ENCODE measurements at places on chromosomes 6 and 20.

GRCh38 chr6:167296902-167297301 is 5.8 kb downstream of the UNC93A start:
- DNase-seq, result no peak

GRCh38 chr20:15523400-15523799 is 1049.8 kb downstream of the KIF16B start:
- DNase-seq, result peak; percentile 10

DNA sequence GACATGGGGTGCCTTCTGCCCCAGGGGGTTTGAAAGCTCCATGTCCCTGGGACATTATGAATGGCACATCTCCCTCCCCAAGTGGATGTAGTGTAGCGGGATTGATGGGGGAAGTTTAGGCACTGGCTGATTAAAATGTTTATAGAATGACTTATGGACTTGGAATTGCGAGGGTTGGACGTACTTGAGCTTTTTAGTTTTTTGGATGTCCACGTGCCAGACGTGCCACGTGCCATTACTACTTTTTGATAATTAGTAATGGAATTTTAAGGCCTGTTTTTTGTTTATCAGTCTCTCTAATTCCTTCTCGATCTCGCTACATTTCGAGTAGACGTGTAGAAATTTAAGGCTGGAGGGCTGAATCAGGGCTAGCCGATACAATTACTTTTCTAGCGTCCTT is 162.8 kb downstream of the TBXT start:
- DNase-seq, result no peak

DNA sequence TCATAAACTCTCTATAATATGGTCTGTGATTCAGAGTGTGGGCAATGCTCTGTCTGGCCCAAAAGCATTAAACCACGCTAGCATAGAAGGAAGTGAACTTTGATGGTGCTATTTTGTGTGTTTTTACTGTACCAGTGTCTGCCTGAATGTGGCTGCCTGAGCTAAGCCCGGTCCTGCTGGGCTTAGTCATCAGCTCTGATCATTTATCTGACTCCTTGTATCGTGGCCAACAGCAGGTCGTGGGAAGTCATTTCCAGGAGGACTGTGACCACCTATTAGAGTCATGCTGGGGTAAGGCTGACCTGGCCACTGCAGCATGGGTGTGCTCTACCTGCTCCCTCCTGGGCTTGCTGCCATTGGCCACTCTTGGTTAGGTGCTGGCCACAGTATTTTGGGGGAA is 239.1 kb upstream of the CEP162 start:
- DNase-seq, result no peak

- DNase-seq, result no peak
Observed at GRCh38 chr6:112202639-112203341, 51.6 kb downstream of the LAMA4 start.

DNA sequence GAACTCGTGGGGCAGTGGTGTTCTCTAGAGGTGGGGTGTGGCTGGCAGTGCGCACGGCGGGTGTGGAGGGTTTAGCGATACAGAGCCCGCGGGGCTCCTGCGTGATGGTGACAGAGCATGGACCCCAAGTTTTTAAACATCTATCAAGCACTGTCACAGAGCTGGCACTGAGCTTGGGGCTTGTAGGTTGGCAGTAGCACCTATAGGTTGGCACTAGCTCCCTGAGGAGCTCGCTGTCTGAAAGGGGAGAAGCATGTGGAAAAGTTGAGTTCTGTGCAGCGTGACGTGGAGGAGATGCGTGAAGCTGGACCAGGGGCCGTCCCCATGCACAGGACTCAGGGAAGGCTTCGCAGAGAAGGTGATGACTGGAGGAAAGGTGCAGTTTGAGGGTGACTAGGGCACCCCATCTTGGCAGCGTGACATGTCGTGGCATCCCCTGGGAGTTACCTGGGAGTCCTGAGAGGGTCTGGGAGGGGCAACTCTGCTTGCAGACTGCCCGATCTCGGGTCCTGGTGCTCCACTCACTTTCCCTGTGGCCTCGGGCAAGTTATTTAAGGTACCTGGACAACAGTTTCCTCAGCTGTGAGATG is 122.0 kb downstream of the CDH4 start:
- no peak for DNase-seq

- no peak for DNase-seq
Observed at GRCh38 chr20:32446301-32447100, 88.4 kb downstream of the ASXL1 start.

GRCh38 chr6:15519681-15520080 is 143.1 kb downstream of the DTNBP1 start:
- no peak for DNase-seq

DNA sequence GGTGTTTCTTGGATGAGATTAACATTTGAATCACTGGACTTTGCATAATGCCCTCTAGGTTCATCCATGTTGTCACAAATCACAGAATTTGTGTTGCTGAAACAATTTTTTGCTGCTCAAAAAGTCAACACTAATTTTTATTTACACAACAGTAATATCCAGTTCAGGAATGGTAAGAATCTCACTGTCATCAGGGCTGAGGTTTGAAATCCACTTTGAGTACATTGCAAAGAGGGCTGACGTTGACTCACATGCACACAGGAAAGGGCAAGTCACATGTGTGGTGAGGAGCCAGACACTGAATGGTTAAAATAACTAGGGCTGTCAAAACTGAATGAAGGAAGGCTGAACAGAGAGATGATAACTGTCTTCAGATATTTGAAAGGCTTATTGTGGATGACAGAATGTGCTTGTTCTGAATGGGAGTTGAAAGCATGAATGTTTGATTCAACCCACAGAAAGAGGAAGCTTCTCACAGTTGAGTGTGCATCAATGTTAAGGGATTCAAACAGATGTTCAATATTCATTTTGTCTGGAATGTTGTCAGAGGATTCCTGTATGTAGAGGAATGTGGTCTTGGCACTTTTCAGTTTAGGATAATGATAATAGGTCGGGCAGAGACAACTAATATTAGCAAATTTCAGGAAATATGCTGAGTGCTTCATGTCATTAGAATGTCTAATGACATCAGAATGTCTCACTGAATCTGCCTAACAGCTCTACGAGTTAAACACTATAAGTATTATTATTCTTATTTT is 3.6 kb upstream of the ADGRG6 start:
- peak; percentile 79 for DNase-seq

GRCh38 chr6:69090132-69090531 is 455.1 kb downstream of the ADGRB3 start:
- DNase-seq, result peak; percentile 52

GRCh38 chr6:28785962-28786679 is 137.7 kb downstream of the TRIM27 start:
- DNase-seq, result no peak

DNA sequence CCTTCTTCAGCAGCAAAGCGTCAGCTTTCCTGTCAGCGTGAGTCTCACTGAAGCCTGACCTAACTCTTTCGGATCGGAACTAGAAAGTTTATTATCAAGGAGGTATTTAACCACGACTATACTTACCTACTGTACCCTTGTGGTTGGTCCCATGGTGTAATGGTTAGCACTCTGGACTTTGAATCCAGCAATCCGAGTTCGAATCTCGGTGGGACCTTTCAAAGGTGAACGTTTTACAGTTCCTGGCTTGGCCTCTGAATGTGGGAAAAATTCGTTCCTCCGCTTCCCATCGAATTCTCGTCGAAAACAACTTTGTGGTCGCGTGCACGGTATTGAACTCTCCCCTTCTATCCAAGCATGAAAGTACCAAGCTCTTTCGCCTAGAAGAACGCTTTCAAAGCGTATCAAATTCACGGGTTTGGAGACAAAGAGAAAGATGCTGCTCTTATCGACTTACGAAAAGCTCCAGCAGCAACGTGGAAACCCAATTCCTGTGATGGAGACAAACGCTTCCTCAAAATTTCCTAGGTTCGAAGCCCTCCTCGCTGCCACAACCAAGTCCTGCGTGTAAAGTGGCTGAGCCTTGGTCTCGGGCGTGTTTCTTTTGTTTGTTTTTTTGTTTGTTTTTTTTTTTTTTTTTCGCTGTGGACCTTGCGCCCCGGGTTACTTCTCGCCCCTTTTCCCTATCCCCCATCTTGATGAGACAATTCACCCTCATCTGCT is 63.7 kb downstream of the GPX5 start:
- DNase-seq, result peak; percentile 90

GRCh38 chr6:101477436-101477835 is 83.9 kb downstream of the GRIK2 start:
- DNase-seq, result no peak

GRCh38 chr6:56794421-56794820 is 151.7 kb upstream of the DST start:
- DNase-seq, result no peak

- no peak for DNase-seq
Observed at GRCh38 chr20:49914310-49915117, 815 bp downstream of the SPATA2 start.

DNA sequence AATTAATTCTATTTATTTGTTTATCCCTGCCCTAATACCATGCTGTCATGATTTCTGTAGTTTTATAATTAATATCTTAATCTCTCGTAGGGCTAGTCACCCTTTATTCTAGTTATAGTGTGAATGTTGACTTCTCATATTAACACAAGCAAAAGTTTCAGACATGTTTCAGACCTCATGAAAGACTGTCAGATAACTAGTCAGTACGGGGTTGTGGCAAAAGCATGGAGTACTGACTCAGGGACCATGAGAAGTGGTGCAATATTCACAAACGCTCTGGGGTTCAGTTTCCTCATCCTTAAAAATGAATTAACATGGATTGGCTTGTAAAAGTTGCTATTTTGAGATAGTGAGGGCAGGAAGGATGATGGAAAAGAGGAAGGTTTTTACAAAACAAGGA is 148.9 kb downstream of the TMEM200A start:
- DNase-seq, result no peak

DNA sequence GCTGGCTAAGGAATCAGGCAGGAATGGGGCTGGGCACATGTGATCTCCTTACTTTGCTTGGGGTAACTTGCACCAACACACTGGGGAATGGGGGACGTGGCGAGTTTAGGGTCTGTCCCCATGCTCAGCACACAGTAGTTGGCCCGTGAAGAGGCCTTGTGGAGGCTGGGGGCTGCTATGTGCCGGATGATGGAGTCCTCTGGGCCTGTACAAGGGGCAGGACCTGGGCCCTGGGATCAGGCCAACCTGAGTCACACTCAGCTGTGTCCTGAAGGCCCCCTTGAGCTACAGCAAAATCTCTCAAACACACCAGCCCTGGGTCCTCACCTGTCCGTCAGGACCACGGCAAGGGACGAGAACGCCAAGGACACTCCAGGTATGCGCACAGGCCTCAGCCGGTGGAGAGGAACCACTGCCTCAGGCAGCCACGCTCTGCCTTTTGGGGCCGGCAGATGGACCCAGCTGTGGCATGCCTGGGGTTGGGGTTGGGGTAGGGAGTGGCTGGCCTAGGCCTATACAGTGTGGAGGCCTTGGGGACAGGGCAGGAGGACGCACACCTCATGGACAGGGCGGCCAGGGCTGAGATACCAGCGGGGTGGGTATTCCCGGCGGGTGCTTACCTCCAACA is 11.1 kb downstream of the UCKL1 start:
- no peak for DNase-seq

DNA sequence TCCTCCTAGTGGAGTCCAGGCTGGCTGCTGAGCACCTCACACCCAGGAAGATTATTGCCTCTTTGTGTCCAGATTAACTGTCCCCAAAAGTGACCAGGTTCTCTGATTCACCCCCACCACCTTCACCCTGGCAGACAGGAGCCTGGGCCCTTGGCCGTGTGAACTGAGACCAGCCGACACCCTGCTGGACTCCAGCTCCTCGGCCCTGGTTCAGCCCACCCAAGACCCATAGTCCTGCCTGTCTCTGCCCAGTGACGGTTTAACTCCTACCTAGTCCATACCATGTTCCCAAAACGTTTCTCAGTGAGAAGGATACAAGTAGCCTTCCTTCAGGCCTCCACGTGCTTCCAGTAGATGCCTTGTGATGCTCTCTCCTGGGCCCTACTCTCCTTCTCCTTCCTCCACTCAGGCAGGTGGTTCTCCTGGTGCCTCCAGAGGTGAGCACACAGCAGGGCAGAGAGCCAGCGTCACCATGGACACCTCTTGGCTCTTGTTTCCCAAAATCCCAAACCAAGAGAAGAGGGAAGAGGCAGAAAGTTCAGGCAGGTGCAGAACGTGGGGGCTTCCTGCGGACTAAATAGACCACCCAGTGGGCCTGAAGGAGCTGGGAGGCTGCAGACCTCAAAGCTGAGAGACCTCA is 134.4 kb upstream of the CST7 start:
- DNase-seq, result no peak

- no peak for DNase-seq
Observed at GRCh38 chr6:157721830-157722229, 101.2 kb upstream of the SNX9 start.

GRCh38 chr6:158043586-158044524 is 62.2 kb downstream of the SYNJ2 start:
- DNase-seq, result no peak

DNA sequence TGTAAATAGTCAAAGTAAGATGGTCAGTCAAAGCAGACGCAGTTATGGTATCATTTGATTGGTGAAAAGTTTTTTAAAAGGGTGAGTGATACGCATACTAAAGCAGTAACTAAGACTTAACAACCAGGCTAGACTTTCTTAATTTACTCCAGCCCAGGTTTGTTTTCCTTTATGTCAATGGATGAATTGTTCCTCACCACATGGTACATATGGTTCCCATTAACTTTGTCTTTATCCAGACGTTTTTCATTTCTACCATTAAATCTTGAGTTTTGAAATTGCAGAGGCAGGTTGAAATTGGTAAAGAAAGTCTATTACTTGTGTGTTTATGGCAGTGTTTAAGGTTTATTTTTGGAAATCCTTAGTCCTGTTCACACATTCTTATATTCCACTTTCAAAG is 98.5 kb upstream of the SCGN start:
- peak; percentile 34 for DNase-seq

GRCh38 chr20:59787538-59787890 is 145.9 kb downstream of the SYCP2 start:
- no peak for DNase-seq

- DNase-seq, result no peak
Observed at GRCh38 chr6:43828711-43829110, 58.7 kb downstream of the VEGFA start.

GRCh38 chr20:61638802-61639585 is 386.9 kb downstream of the CDH4 start:
- no peak for DNase-seq

- DNase-seq, result no peak
Observed at GRCh38 chr6:135631821-135632220, 134.3 kb upstream of the AHI1 start.

DNA sequence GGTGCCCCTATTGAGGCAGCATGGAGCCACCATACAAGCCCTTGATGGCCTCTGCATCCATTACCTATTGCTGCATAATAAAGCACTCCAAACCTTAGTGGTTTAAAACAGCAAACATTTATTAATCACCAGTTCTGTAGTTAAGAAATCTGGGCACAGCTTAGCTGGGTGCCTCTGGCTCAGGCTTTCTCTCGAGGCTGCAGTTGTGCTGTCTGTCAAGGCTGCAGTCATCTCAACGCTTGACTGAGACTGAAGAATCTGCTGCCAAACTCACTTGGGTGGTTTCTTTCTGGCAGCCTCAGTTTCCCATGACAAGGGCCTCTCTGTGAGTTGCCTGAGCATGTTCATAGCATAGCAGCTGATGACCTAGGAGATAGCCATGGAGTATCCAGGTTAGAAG is 207.4 kb upstream of the LRFN2 start:
- DNase-seq, result no peak

DNA sequence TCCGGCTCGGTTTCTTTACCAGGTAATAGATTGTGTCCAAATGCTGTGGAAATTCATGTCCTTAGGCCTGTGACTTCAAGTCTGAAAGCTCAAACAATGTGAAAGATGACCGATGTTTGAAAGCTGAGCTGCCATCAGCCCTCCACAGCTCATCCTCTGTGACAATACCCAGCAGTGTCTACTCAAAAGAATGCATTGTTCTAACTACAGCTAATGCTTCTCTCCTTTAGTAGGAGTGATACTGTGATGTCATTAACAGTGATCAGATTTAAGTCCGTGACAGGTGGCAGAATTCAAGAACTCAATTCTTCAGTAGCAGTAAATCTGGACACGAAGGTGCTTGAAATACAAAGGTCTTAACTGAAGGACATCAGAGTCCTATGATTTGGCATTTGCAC is 97.3 kb downstream of the RCAN2 start:
- no peak for DNase-seq

Measured in fibroblast of skin of left biceps (primary cell).